GM20000 (cell line): ENCODE measurements at places on chromosomes 13 and 19.

DNA sequence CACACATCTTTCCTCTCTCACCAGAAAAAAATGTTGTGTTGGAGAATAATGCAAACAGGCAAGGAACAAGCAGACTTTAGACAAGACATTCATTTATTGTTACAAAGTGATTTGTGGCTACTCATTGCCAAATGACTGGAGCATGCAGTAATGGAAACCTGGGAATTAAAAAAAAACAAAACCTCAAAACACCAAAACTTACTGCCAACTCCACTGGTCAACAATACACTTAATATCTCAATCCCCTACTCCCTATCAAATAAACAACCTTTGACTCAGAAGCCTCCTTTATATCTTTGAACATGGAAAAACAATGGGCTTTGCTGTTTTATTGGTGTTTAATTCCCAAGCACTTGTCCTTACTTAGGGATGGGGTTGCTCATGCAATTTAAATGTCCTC lies 112.8 kb downstream of the POSTN start:
- DNase-seq, result no peak

DNA sequence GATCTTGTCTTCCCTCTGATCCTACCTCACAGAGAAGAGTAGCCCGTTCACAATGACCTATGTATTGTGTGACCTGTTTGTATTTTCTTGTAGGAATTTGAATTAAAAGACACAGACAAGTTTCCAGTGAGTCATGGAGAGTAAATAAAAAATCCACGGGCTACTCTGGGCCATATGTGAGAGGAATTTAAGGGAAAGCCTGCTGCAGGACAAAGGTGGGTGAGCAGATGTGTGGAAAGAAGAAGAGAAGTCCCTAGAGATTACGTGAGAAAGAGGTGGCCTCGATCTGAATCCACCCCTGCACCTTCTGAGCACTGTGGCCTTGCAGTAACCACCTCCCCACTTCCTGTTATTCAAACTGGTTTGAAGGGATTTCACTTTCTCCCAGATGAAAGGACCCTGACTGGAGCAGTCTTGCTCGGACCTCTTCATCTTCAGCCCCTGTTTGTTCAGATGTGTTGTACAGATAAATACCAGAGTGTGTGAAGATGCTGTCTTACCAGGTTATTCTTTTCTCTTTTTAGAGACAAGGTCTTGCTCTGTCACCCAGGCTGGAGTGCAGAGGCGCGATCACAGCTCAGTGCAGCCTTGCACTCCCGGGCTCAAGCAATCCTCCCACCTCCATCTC lies 205.4 kb downstream of the PDS5B start:
- DNase-seq, result peak; percentile 70

GRCh38 chr13:34254366-34254765 lies 436.4 kb downstream of the RFC3 start:
- no peak for DNase-seq

GRCh38 chr13:75993823-75994222 lies 357.7 kb downstream of the LMO7 start:
- DNase-seq, result no peak

GRCh38 chr19:47544075-47544474 lies 28.9 kb downstream of the ZNF541 start:
- no peak for DNase-seq

DNA sequence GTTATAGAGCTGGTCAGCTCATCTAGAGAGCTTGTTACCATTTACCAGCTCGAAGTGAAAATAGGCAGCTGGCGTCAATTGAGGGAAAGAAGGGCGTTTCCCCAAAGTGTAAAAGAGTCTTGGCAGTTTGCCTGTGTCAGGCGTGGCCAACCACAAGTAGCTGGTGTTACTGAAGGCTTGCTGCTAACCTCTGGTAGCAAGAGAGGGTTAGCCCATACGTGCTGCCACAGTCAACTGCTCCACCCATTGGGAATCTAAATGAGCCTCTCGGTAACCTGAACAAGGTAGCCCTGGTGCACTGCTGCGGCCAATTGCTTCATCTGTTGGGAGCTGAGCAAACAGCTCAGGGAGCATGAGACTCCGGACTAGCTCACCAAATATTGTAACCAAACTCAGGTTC lies 314.9 kb upstream of the SLITRK5 start:
- DNase-seq, result no peak

GRCh38 chr13:19618977-19619376 lies 14.5 kb upstream of the MPHOSPH8 start:
- peak; percentile 41 for DNase-seq

- no peak for DNase-seq
These were observed 123.2 kb upstream of the SLC7A1 start for GRCh38 chr13:29718694-29719093.

DNA sequence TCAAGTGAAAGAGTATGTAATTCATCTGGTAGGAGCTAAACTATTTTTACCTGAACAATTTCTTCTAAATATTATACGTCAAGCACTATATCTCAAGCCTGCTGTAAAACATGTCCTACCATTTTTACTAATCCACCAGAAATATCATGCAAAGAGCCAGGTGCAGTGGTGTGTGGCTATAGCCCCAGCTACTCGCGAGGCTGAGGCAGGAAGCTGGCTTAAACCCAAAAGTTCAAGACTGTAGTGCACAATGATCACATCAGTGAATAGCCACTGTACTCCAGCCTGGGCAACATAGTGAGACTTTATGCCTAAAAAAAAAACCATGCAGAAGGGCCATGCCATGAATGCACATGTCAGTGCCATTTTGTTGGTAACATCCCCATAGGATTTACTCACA lies 20.7 kb upstream of the CLN5 start:
- no peak for DNase-seq

DNA sequence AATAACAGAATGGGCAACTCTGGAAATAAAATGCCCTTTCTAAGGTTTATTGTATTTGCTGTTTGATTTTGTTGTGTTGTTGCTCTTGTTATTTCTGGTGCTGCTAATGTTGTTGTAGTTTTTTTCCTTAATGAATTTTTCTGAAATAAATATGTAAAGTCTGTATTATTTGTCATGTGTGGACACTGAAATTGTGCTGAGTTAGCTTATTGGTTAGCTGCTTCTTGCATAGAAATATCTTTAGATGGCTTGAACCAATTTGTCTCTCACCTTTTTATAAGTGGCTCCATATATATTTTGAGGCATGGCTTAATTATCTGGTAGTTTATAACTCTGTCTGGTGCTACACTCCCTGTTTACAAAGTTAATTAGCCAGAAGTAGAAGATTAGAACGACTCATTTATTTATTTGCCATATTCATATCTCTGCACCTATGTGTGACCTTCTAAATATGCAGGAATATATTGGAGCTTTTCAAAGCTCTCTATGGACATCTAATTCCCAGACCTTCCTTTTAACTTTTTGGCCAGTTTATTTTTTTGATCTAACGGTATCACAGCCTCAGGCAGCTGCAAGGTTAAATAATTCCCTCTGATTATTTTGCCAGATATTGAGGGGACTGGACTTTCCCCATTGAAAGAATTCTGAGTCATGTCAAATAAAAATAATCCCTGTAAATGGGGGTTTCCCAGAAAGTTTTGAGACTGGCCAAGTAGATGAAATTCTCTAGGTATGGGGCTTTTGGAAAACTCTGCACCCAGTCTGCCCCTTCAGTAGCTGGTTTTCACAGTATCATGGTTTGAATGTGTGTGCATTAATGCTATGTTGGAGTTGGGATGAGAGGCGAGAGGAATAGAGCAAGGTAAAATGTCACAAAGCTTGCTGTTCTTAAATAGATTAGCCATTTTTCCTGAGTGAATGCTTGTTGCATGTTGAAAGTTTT lies 1331.7 kb upstream of the MIR17HG start:
- no peak for DNase-seq

GRCh38 chr19:12788042-12788681 lies 3.1 kb upstream of the JUNB start:
- no peak for DNase-seq

DNA sequence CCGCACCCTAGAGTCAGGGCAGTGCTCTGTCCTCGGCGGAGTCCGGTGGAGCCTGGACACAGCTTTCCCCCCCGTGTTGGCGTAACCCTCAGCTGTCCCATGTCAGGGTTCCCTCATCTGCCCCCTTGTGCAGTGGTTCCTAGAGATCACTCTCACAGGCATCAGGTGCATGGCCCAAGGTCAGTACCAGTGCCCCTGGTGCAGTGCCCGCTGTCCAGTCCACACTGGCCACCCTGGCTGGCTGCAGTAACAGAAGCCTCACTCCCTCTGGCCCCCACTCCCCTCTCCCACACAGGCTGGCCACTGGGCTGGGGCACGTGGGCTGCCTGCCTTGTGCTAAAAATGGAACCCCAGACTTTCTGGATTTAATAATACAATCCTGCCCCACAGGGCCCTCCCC lies 49.6 kb upstream of the C1QTNF9B start:
- DNase-seq, result no peak

DNA sequence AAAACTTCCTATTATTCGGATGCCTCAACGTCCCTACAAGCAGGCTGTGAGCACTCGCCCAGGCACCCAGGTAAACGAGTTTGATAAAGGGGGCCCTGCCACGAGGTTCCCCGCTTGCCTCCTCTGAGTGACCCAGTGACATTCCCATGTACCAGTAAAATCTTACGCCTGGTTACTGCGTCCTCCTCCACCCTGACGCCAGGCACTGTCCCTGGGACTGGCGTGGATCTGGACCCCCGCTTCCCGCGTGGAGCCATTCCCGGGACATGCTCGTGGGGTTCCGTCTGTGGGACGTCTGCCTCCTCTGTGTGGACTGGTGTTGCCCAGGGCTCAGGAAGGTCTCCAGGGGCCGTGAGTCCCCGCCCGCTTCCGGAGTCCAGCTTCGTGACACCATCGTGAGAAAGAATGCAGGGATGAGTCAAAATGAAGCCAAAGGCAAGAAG lies 407 bp upstream of the ZNF550 start:
- DNase-seq, result no peak

- DNase-seq, result no peak
These were observed 89.9 kb upstream of the MAB21L1 start for GRCh38 chr13:35566340-35566739.

GRCh38 chr13:109786457-109787134 lies at the start of gene IRS2:
Gene IRS2, minus strand, starts transcription at chr13:109786583. Its CDS starts 530 bp downstream, at chr13:109786053.
- peak; percentile 92 for DNase-seq

DNA sequence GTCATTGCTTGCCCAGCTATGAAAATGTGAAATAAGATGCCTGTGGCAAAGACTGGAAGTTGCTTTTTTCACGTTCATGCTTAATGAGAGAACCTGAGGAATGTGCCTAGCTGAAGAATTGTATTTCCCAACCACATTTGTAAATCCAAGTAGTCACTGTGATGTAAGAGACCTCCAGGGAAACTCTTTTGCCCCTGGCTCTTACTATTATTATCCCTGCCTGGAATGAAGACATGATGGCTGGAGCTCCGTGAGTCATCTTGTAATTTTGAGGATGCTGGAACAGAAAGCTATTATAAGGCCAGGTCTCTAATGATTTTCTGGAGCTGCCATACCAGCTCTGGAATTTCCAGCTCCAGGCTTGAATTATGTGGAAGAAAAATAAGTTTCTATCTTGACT lies 894.3 kb downstream of the DIAPH3 start:
- no peak for DNase-seq

DNA sequence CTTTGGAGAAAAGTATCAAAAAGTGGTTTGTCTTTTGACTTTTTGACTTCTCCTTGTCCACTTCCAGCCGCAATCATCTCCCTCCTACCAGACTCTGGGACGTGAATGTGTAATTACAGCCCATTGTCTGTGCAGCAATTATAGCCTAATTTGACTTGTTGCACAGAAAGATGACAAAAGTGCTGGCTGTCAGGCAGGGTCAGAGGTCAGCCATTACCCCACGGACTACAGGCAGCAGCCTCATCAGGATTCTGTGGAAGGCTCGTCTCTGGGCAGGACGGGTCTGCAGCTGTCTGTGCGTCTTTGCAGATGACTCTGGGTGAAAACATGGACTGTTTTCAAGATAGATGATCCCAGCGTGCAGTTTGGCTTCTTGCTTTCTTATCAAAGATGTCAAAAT lies 102.2 kb upstream of the EDNRB start:
- no peak for DNase-seq

DNA sequence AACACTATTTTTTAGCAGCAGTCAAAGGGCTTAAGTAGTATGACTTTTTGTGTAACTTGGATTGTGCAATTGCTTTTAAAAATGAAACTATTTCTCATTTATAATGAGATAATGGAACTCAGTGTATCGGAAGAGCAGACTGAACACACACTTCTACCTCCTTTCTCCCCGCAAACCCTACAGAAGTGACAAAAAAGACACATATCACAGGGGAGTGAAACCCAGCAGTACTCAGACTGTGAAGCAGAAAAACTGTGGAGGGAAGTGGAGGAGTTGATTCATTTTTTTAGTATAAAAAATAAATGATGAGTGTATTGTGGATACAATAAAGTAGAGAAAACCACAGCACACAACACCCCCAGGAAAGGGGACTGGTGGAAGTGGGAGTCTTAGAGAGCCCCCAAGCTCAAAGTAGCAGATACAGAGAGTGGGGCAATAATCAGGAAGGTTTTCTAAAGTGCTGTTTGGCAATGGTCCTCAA lies 9.7 kb downstream of the LPAR6 start:
- DNase-seq, result peak; percentile 16

DNA sequence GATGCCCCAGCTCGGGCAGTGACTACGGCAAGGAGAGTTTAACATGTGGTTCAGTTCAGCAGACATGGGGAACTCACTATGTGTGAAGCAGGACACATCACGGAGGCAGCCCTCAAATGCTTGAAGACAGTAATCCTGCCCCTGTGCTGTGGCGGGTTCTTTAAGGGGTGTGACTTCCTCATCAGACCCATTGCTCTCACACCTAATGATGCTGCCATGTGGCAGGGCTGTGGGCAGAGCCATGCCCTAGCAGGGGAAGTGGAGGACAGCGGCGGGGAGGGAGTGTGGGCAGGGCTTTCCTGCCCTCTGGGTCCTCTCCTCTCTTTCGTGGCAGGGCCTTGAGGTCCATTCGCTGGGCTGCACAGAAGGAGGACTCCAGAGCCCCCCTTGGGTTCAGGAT lies 131.1 kb upstream of the GJB6 start:
- no peak for DNase-seq

DNA sequence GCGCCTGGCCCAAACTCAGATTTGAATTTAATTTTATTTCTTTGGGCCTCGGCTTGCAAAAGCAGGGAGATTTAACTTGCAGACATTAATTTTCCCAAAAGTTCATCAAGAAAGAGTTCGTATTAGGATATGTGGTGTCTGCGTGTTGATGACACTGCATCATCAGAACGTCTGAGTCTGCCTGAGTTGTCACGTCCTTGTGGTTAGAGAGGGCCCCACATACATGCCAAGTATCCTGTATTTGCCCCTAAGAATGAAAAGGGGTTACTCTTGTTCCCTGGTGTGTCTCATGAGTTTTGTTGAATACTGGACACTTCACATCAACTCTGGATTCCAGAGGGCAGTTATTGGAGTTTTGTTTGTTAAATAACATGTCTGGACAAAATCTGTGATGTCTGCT lies 5.6 kb upstream of the TEX29 start:
- no peak for DNase-seq

- no peak for DNase-seq
These were observed 326.0 kb downstream of the HS6ST3 start for GRCh38 chr13:96415831-96416385.

DNA sequence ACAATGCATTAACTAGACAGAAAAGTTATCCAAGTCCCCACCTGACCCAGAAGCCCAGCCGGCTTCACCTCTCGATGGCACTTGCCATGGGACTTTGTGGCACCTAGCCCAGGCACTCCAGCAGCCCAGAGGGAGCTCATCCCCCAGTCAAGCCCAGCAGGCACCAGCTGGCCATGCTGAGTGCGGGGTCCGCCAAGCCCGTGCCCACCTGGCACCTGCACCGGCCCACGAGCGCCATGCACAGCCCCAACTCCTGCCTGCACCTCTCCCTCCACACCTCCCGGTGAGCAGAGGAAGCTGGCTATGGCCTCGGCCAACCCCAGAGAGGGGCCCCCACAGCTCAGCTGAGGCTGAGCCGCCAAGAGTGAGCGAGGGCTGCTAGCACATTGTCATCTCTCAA lies 1759.1 kb downstream of the OLFM4 start:
- DNase-seq, result no peak
